Activated CD8-positive, alpha-beta memory T cell treated with anti-CD3 and anti-CD28 coated beads, Interleukin-2, amount 10 ng/mL, durations not matched to agents 7 days and 5 days (primary cell): ENCODE measurements at places on chromosomes 7 and 10.
A peak's percentile ranks its signal among the peaks of the same experiment; 100 is the strongest.

DNA sequence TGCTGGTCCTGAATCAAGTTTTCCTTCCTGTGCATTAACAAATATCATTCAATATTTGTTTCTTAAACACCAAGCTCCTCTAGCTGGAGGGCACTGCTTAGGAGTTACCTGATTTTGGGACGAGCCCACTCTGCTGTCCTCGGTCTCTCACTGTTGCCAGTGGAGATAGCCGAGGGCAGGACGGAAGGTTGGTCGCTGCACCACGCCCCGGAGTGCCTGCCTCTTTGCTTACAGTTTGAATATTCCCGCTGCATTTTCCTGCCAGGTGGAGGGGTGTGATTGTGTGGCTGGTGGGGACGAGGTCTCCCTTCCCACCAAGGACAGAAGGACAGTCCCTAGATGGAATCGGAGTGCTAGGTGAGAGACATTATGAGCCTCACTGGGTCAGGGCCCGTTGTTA lies 201.5 kb downstream of the DNAJB6 start:
- H3K4me1 ChIP-seq = no peaks in the 10 kb centered on the region
- H3K27me3 ChIP-seq = peaks cover 9% of the 10 kb centered on the region
- H3K27ac ChIP-seq = no peak overlapping the region
- no peak overlapping the region for H3K4me3 ChIP-seq

DNA sequence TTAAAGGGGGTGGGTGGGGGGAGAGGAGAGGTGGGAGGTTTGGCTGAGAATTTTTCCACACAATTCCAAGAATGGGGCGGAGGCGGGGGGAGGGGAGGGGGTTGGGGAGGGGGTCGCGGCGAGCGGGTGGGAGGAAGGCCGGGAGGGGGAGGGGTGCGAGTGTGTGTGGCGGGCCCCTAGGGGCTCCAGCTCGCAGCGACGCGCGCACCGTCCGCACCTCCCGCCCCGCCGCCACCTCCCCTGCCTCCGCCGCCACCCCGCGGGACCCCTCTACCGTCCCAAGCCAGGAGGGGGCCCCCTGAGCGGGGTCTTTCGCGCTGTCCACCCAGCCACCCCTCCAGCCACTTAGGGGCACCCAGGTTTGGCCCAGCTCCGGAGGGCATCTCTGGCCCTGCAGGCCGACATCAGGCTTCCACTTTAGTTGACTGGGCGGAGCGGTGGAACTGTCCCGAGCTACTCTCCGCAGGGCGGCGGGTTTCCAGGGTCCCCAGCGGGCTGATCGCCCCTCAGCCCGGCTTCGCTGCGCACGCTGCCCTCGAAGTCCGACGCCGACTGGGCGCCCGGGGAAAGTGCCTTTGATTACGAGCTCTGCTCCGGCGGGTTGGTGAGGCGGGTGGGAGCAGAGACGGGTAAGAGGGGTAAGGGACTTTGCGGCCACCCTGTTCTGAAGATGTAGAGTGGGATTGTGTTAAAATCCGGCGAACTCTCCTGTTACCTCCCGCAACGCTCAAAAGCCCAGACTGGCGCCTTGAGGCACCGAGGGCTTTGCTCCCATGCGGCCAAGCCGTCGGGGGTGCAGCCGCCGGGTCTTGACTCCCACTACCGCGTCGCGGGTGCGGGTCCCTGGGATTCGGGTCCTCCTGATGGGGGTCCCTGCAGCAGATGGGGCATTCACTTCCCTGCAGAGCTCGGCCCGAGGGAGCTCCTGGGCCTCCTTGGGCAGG lies 1.8 kb upstream of the VAX1 start:
- DNase-seq = no peak
- H3K27me3 ChIP-seq = peaks cover 74% of the 10 kb centered on the region
- H3K36me3 ChIP-seq = peaks cover 4% of the 10 kb centered on the region
- peaks cover 2% of the 10 kb centered on the region for H3K4me1 ChIP-seq
- no peak overlapping the region for H3K4me3 ChIP-seq

- no peak overlapping the region for H3K4me3 ChIP-seq
- peaks cover 13% of the 10 kb centered on the region for H3K27me3 ChIP-seq
- no peaks in the 10 kb centered on the region for H3K36me3 ChIP-seq
Measured at GRCh38 chr10:49289480-49289879, 9.5 kb upstream of the C10orf71 start.

- H3K4me3 ChIP-seq = no peak overlapping the region
- H3K27me3 ChIP-seq = no peaks in the 10 kb centered on the region
- H3K4me1 ChIP-seq = no peaks in the 10 kb centered on the region
- DNase-seq = no peak
- H3K36me3 ChIP-seq = no peaks in the 10 kb centered on the region
Measured at GRCh38 chr10:8726084-8726778, 671.7 kb downstream of the GATA3 start.

DNA sequence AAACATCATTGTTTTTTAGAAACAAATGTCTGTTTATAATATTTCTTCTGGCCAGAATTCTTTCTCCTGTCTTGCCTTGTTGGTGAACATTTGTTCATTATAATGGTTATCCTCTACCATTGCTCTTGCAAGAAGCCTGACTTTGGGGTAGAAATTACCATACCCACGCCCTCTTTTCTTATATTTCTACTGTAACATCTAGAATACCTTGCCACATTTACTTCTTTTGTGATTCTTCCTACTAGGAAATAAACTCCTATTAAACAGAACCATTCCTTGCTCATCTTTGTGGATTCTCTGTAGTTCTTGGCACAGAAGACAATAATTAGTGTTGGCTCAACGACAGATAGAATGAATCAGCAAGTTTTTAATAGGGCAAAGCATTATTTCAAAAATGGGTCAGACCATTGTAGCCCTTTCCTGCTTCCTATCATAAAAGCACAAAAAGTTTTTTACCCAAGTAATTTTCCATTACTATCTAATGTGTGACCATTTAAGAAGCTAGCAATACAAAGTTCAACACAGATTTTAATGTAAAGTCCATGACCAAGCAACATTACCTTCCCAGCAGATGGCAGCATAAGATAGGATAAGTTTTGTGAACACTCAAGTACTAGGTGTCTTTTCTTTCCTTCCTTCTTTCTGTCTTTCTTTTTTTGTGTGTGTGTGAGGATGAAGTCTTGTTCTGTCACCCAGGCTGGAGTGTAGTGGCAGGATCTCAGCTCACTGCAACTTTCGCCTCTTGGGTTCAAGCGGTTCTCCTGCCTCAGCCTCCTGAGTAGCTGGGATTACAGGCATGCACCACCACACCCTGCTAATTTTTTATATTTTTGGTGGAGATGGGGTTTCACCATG lies 270.4 kb downstream of the HGF start:
- DNase-seq = no peak
- no peaks in the 10 kb centered on the region for H3K36me3 ChIP-seq
- no peaks in the 10 kb centered on the region for H3K27me3 ChIP-seq
- no peak overlapping the region for H3K27ac ChIP-seq
- H3K4me1 ChIP-seq = no peaks in the 10 kb centered on the region
- no peak overlapping the region for H3K4me3 ChIP-seq

- H3K27me3 ChIP-seq = no peaks in the 10 kb centered on the region
- H3K4me1 ChIP-seq = no peaks in the 10 kb centered on the region
- no peak for DNase-seq
Measured at GRCh38 chr10:34796133-34796532, 19.0 kb downstream of the PARD3 start.

DNA sequence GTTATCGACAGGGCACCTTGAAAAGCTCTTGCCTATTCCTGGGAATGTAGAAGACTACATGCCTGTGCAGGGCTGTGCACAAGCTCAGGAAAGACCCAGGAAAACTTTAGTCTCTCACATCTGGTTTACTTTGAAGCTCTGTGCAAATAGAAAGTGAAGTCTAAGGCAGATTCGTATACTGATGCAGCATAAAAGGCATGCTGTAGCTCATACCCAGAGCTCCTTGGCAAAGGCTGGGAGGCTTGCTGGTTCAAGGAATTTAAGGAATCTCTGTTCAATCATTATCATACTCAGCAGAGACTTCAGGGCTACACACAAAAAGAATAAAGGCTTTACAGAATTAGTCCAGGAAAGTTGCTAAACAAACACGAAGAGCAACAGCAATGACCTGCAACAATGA lies 192.0 kb downstream of the OTUD1 start:
- no peak for DNase-seq
- H3K4me3 ChIP-seq = no peak overlapping the region
- H3K36me3 ChIP-seq = no peaks in the 10 kb centered on the region
- H3K27ac ChIP-seq = no peak overlapping the region
- H3K4me1 ChIP-seq = no peaks in the 10 kb centered on the region
- H3K27me3 ChIP-seq = no peaks in the 10 kb centered on the region

DNA sequence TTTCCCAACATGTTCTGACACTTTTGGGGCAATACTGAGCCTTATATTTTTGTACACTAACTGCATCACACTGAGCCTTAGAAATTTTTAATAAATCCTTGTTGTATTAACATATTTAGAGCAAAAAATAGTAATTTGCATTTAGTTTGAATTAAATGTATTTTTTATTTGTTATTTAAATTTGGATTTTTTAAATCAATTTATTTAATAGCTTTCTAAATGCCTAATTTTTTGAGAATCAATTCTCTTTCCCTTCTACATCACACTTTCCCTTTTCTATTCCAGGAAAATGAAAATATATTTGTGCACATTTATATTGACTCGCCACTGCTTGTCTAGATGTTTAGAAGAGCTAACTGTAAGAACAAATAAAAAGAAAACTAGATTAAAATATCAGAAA lies 414.6 kb upstream of the POM121L12 start:
- no peaks in the 10 kb centered on the region for H3K27me3 ChIP-seq
- no peak for DNase-seq
- H3K27ac ChIP-seq = no peak overlapping the region

DNA sequence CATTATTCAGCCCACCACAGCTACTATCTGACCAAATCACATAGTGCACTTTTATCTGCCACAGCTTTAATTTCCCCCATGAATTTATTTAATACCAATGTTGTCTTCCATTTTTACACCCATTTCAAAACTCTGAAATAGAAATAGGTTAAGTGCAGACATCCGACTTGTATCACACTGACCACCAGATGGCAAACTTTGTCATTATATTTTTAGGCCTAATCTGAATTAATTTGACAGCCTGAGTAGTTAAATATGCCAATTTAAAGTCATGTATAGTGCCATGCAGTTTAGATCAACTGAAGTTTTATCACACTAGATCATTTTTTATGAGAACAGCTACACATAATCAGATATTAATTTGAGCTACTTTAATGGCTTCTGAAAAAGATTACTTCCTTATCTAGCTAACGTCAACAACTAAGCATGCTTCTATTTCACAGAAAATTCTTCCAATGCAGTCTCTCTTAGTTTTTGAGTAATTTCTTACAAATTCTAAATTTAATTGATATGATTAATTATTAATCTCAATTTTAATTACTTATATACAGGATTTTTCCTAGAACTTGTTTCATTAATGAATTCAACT lies 566.4 kb downstream of the GFRA1 start:
- H3K4me1 ChIP-seq = no peaks in the 10 kb centered on the region
- no peaks in the 10 kb centered on the region for H3K27me3 ChIP-seq
- H3K36me3 ChIP-seq = no peaks in the 10 kb centered on the region
- no peak overlapping the region for H3K27ac ChIP-seq

DNA sequence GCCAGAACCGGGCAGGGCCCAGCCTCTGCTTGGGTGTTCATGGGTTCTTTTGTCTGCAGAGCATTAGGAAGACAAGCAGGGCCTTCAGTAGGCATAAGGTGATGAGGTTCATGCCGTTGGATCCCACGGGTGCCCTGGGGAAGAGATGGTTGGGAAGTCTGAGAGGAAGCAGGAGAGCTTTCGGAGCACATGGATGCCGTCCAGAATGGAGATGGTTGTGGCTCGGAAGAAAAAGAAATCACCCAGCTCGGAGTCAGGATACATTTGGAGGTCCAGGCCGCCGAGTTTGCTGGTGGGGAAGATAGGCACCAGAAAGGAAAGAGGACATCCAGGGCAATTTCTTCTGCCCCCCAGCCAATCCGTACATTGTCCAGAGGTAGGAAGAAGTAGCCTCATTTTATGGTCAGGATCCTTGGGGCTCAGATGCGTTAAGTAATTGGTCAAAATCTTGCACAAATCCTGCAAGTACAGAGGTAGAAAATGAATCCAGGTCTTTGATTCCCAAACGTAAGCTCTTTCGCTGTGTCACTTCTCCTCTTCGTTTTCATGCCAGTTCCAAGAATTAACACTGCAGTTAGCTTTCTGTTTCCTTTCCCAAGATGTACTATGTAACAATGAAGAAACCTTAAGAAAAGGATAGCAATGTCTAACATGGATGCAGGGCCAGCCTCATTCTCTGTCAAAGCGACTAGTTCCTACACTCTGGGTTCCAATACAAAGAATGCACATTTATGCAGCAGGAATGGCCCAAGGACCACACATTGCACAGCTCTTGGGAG lies 147.8 kb upstream of the KLF6 start:
- H3K27me3 ChIP-seq = no peaks in the 10 kb centered on the region
- peaks cover 50% of the 10 kb centered on the region for H3K4me1 ChIP-seq
- peak overlapping the region; percentile 5 for H3K4me3 ChIP-seq
- H3K27ac ChIP-seq = peak overlapping the region; percentile 92

- H3K27ac ChIP-seq = no peak overlapping the region
- DNase-seq = no peak
- peaks cover 36% of the 10 kb centered on the region for H3K36me3 ChIP-seq
- no peaks in the 10 kb centered on the region for H3K27me3 ChIP-seq
Measured at GRCh38 chr7:87156709-87157108, 4.5 kb downstream of the DMTF1 start.

- no peaks in the 10 kb centered on the region for H3K4me1 ChIP-seq
- peaks cover 38% of the 10 kb centered on the region for H3K27me3 ChIP-seq
- no peak overlapping the region for H3K27ac ChIP-seq
- H3K4me3 ChIP-seq = no peak overlapping the region
Measured at GRCh38 chr10:79947083-79947415, 1.9 kb downstream of the SFTPD start.

DNA sequence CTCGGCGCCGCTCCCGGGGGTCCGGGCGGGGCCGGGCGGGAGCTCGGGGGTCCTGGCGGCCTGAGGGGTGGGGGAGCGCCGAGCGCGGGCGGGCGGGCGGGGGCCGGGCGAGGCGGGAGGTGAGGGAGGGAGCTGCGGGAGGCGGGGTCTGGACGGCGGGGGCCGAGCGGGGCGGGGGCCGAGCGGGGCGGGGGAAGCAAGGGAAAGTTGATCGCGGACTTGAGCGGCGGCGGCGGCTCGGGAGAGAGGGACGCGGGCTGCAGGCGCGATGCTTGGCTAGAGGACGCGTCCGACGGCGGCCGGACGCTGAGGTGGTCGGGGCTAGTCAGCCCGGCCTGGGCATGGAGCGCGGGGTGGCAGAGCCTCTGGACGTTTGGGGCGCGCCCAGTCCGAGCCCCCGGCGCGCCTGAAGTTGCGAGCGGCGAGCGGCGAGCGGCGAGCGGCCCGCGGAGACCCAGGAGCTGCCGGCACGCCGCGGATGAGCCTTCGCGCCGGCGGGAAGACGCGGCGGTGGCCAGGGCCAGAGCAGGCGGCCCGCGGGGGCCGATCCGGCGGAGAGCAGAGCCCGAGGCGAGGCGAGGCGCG lies at the start of gene CDH23:
CDH23 (plus strand) TSS at position 210 of the 585 bp plus-strand sequence. CDS start 42,912 bp downstream, outside the sequence.
- H3K4me3 ChIP-seq = no peak within 1 kb of the TSS
- H3K27me3 ChIP-seq = peaks cover 57% of the 10 kb centered on the region
- no peak within 1 kb of the TSS for H3K27ac ChIP-seq
- H3K4me1 ChIP-seq = no peaks in the 10 kb centered on the region
